ENCODE measurements at places on chromosomes 6 and 20.
A peak's percentile ranks its signal among the peaks of the same experiment; 100 is the strongest.

DNA sequence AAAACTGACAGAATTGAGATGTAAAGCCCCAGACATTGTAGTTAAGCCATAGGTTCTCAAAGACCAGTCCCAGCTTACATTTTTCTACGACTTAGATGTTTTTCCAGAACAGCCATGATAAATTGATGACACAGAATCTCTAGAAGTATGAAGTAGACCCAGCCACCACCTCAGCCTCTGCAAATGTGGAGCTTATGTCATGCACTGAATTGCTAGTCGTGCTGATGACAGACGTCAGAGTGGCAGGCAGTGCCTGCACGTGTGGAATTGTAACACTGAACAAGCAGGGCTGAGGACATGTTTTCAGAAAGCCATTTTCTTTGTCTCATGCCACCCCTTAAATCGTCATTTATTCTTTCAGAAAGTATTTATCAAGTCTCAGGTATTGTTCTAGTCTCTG is 72.4 kb upstream of the TMEM181 start:
- peak; percentile 52 for DNase-seq

GRCh38 chr6:112307707-112308106 is 39.4 kb upstream of the RFPL4B start:
- peak; percentile 53 for DNase-seq

GRCh38 chr6:165800337-165800736 is 137.3 kb upstream of the PDE10A start:
- no peak for DNase-seq

GRCh38 chr6:11615214-11615602 is 77.7 kb downstream of the TMEM170B start:
- DNase-seq, result peak; percentile 86

DNA sequence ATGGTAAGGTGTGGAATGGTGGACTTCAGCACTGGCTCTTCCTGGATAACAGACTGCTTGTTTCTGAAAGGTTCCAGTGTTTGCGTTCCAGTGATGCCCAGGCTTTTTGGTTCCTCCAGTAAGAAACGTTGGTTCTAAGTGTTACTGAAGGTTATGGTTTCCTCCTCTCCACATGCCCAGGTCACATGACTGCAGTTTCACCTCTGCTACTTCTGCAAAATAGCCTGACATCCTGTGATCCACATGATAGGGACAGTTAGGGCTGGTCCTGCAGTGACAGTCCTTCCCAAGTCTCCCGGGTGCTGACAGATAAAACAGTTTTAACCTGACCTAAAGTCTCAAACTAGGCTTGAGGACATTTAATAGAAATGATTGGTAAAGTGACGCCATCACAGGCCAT is 132.2 kb upstream of the CST7 start:
- DNase-seq, result no peak

DNA sequence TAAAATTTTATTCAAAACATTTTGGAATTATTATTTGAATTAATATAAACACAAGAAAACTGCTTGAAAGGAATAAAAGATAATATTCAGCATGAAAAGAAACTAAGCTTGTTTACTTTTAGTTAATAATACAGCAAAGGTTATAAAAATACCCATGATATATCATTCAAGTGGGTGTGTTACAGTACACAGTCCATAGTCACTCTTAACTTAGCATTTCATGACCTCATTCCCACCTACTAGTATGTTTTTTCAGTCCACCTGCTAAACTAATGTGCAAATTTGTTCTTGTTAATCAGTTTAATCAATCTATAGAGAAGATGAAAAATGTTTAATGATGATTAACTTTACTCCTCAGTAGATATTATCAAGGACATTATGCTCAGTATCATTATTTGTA is 841.4 kb upstream of the EPHA7 start:
- DNase-seq, result no peak

DNA sequence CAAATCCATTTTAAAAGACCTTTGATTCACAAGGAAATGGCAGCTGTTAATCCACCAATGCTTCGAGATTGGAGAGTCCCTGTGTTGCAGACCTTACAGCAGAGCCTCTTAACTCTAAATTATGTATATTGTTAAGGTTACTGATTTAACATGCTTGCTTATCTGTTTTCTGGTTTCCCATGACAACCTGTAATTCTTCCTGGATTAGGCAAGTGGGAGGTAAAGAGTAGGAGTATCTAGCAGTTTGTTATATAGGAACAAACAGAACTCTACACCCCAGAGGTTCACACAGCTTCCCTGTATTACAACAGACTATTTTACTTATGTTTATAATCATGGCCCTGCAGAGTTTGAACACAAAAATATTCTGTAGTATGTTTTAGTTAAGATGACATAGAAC is 39.5 kb downstream of the NKX2-4 start:
- peak; percentile 12 for DNase-seq

Data from IMR-90 (cell line).